Esophagus squamous epithelium (tissue), 5 donors: ENCODE measurements at places on chromosomes 12 and 14. TPM values are rescaled to one million over a fixed set of nuclear protein-coding genes. Genes with fewer than 3 reads are reported as not detected.

ERP27 gene
- total RNA-seq = not detected

SYNE3 gene
- 11.6 TPM for total RNA-seq

CFAP54 gene
- 0.22 TPM for total RNA-seq

ERBB3 gene
- total RNA-seq = 125 TPM

POTEM gene
- not detected for total RNA-seq

DNA sequence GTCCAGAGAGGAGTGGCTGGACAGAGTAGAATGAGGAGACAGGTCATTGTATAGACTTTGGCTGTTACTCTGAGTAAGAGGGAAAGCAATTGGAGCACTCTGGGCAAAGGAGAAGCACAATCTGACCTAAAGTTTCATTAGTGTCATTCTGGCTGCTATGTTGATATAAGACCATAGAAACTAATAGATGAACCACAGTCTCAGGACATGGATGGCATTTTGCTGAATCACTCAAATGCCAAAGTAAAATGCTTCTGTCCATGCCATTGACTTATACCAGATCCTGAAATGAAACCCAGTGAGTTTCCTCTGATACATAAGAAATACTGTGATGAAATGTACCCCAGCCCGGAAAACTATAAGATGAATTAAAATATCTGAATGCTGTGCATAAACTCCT is 65.8 kb upstream of the COCH start:
- DNase-seq = no peak

DNA sequence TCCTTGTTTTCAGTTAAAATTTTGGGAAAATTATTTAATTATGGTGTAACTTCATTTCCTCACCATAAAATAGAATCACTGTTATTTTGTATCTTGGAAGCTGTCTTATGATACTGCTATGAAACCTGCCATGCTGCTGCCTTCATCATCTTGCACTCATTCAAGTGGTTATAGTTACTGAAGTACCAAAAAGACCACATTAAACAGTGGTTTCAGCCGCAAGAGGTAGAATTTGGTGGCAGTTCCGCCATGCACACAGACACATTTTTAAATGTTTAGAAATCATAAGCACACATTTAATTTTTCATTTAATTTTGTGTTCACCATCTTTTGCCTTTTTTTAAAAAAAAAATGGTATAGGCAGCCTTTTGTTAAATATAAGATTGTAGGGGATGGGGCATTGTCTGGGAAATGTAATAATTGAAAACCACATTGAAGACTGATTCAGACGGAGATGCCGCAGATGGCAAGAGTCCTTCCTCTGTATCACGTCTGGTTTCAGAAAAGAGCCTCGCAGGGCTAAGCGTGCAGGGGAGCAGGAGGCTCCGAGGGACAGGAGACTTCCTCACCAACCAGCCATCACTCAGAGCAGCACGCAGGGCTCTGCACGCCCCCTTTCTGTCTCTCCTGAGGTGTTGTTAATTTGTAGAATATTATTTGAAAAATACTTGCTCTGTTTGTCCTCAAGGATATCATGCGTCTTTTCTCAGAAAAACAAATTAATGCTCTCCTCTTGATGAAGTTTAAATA is 115.2 kb upstream of the PELI2 start:
- no peak for DNase-seq

- no peak for DNase-seq
These were observed 50.3 kb downstream of the SYT1 start for GRCh38 chr12:78914859-78915331.

- no peak for DNase-seq
These were observed 377.3 kb upstream of the E2F7 start for GRCh38 chr12:77442633-77443032.

DNA sequence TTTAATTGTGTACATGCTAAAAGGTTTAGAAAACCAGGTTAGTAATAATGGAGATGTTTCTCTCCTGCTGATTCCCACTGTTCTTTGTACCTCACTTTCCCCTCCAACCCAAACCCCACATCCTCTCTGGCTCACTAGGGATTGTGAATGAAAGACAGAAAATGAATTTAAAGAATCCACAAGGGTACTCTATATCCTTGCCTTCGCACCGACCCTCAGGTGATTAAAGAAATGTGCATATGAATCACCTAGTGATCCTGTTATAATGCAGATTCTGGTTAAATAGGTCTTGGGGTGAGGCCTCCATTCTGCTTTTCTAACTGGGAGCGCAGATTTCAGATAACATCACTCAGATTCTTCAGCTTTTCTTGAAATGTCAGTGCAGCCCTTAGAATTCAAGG is 84.3 kb upstream of the OTX2 start:
- no peak for DNase-seq

- DNase-seq = no peak
These were observed 96.7 kb downstream of the TMX1 start for GRCh38 chr14:51336734-51337133.

- no peak for DNase-seq
These were observed 15.2 kb upstream of the LUM start for GRCh38 chr12:91126516-91126915.

DNA sequence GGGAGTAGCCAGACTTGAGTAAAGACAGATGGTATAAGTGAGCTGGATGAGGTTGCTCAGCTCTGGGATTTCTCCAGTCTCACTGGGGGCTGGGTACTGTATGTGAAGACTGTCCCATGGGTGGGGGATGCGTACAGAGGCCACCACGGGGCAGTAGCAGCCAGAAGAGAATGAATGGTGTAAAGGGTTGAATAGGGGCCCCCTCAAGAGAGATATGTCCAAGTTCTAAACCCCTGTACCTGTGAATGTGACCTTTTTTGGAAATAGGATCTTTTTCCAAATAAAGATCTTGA is 21.8 kb upstream of the BCDIN3D start:
- no peak for DNase-seq

DNA sequence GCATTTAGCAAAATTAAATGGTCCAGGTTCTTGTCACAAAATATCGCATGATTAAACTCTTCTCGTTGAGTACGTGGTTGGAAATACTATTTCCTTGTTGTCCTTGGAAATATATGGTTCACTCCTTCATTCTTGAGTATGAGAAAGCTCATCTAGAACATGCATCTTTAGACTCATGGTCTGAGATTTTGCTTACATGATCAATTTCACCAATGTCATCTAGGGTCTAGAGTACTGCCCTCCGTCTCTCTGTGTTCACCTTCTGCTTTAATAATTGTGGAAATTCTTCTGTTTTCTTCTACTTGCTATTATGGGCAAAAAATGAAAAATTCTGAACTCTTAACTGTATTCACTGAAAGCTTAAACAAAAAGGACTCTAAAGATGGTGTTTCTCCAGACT is 25.9 kb downstream of the MBIP start:
- DNase-seq = no peak

- DNase-seq = no peak
These were observed 48.2 kb downstream of the FOXA1 start for GRCh38 chr14:37546621-37547447.

DNA sequence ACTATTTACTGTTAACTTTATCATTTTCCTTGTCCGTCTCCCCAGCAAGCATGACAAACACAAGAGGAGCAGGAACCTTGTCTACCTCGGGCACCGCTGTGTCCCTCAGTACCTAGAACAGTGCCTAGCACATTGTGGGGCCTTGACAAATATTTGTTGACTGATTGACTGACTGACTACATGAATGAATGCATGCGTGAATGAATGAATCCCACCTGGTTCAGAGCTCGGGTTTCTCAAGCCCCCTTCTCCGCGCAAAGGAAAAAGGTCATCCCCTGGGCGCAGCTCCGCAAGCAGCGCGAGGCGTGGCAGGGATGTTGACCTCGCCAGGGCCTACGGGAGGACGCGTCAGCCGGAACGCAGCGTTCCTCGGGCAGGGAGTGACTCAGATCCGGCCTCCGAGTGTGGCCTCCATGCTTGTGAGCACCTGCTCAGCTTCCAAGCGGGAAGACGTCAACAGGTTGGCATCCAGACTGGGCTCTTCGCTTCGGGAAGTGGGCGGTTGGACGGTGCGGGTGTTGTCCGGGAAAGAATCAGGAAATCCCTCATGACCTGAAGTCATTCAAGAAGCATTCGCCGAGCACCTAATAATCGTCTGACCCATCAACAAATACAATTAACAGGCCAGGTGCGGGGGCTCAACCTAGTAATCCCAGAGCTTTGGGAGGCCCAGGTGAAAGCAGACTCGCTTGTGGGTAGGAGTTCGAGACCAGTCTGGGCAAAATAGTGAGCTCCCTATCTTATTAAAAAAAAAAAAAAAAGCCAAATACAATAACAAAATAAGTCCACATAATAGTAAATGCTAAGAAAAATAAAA is 13.9 kb upstream of the UBC start:
- DNase-seq = no peak

- DNase-seq = no peak
These were observed 1.5 kb downstream of the GRIN2B start for GRCh38 chr12:13979772-13980378.

DNA sequence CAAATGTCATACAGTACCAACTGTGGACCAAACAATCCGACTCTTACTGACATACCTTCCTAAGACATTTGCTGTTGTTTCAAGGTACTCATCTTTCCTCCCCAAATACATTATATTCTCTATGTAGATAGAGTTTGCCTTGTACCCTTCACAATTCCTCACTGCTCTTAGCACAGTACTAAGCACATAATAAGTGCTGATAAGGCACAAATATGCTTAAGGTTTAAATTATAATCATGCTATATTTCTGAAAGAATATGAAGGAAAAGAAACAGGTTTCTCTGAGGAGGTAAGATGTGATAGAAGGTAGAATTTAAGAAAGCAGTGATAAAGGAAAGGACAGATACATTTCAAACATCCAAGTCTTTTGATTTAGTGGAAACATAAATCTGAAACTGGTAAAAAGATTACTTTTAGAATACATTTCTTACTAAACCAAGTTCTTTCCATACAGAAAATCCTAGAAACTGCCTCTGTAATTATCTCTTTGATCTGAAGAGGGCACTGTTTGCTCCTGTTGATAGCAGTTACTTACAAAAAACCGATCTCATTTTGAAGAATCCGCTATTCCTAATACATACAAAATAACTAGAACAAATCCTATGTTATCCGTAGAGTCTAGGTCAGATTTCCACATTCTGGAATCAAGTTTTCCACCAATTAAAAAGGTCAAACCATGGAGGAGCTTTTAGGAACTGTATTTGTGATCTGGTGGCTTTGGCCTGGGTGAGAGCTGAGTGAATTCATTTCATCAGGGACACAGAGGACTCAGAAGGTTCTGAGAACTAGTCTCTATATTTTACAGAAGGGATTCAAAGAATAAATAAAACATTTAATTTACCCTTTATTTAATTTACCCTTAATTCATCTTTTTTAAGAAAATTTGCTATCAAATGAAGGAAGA is 311.9 kb downstream of the DAD1 start:
- no peak for DNase-seq

GRCh38 chr14:72788972-72789728 is 104.8 kb downstream of the DPF3 start:
- no peak for DNase-seq
